ENCODE measurements at places on chromosomes 1 and 21.

DNA sequence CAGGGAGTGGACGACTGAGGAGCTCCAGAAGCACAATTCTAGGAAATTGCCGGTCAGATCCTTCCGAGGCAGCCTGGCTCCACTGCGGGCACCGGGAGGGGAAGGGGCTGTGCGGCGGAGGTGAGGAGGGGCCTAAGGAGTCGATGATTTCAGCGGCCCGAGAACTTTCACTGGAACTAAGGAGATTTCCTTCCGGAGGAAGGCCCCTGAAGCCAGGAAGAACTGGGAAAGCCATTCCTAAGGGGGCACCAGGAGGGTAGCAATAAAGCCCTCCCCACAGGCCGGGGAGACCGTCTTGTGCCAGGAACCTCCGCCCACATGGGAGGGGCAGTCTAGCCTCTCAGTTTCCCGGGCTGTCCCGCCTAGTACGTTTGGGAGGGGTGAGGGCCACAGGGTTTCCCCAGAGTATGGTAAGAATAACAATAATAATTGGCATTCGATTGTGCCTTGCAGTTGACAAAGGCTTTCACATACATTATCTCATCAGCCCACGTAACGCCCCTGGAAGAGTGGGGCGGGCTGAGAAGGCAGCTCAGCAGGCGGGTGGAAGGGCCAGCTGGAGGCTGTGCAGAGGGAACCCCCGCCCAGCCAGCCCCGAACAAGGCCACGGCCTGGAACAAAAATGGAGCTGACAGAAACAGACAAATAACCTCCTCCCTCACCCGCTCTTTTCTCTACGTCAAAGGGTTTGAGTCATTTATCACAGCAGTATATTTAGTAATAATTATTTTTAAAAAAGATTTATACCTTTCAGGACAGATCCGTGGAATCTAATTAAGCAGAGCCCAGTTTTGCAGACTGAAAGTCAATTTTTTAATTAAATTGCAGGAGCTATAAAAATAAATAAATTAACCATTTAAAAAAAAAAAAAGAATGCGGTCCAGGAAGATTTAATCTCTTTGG is 19.8 kb downstream of the NPR1 start:
- DNase-seq, result no peak

DNA sequence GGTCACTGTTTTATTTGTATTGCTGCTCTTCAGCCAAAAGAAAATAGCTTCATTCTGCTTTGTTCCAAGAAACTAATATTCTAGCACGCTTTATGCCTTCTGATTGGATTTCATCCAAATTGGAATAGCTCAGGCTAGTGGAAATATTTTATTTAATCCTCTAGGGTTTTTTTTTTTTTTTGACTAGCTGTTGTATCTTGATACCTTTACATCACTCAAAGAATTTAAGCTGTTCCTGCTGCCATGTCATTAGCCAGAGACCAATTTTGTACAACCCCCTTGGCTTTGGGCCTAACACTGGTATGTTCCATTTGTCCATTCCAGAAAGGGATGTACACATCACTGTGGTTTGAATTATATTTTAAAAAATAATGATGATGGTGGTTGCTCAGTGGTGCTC is 103.0 kb downstream of the DISC1 start:
- DNase-seq, result no peak

DNA sequence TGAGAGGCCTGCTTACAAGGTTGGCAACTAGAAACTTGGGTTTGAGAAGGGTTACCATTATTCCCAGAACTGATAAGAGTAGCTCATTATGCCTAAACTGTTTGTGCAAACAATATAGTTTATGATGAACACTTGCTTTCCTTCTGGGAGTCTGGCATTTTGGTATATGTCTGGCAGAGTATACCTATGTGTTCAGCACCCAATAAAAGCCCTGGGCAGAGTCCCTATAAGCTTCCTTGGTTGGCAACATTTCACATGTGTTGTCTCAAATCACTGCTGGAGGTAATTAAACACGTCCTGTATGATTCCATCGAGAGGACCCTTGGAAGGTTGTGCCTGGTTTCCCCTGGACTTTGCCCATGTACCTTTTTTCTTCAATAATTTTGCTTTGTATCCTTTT is 39.7 kb upstream of the DMRTA2 start:
- no peak for DNase-seq

DNA sequence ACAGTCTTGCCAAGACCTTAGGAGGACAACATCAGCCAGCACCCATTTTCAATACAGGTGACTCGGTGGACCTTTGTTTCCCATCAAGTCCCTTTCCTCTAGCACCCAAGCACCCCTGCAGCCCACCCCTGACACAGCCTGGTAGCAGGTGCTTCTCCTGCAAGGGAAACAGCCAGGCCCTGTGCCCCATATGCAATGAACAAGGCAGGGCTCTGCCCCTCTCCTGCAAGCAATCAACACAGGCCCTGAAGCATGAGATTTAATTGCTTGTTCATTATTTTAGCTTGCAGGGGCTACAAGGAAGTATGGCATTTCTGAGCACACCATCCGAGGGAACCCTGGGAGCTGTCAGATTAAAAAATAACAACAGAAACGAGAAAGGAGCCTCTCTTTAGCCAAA is 35.4 kb downstream of the TCP10L start:
- no peak for DNase-seq

Measured in right renal cortex interstitium (tissue), 3 donors.